MM.1S (cell line): ENCODE measurements at places on chromosomes 7 and 10.

- H3K27ac ChIP-seq, result no peak overlapping the region
- H3K36me3 ChIP-seq, result no peaks in the 10 kb centered on the region
- peak; percentile 18 for DNase-seq
- no peaks in the 10 kb centered on the region for H3K27me3 ChIP-seq
- peak overlapping the region; percentile 95 for H3K4me3 ChIP-seq
- peaks cover 31% of the 10 kb centered on the region for H3K4me1 ChIP-seq
These were observed 589 bp downstream of the LDB1 start for GRCh38 chr10:102119417-102120141.

- H3K4me3 ChIP-seq, result no peak overlapping the region
These were observed 975.2 kb downstream of the SORCS1 start for GRCh38 chr10:106189292-106189691.

GRCh38 chr7:125184801-125185200 lies 255.2 kb upstream of the POT1 start:
- no peak for DNase-seq
- no peak overlapping the region for H3K27ac ChIP-seq
- no peak overlapping the region for H3K4me3 ChIP-seq
- no peaks in the 10 kb centered on the region for H3K27me3 ChIP-seq

GRCh38 chr10:51985336-51985735 lies 285.9 kb upstream of the CSTF2T start:
- H3K4me3 ChIP-seq, result no peak overlapping the region
- H3K36me3 ChIP-seq, result no peaks in the 10 kb centered on the region
- H3K4me1 ChIP-seq, result peaks cover 11% of the 10 kb centered on the region
- H3K27me3 ChIP-seq, result no peaks in the 10 kb centered on the region

DNA sequence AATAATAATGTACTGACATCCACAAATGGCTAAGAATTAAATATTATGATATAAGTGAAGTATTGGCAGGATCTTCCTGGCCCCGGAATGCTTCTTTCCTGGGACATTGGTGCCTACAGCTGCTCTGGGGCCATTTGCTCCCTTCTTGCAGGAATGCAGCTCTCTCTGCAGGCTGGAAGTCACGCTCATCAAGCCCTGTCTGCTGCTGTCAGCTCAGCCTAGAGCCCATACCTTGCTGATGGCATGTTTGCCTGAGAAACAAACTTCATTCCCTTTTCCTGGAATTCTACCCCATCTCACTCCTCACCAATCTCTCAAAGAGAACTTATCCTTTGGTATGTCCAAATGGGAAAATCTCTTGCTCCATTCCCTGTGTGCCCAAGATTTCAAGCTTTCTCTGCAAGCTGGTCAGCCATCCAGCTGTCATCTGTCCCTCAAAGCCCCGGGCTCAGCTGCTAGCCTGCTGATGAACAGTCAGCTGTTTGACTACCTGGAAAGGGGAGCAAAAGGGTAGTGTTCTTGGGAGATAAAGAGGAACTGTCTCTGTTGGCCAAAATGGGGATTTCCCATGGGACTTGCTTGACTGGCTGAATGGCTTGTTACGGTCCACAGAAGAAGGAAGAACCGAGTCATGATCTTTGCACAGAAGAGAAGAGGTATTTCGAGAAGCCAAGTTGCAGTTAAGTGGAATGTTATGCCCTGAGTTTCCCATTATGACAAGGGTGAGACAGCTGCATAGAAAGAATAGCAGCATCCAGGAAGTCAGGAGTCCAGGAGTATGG lies 12.0 kb upstream of the RASSF4 start:
- 0 out of 2 replicates have a peak, but pooled peaks cover 5% of the 10 kb centered on the region for H3K4me1 ChIP-seq
- no peaks in the 10 kb centered on the region for H3K36me3 ChIP-seq
- no peak for DNase-seq
- no peaks in the 10 kb centered on the region for H3K27me3 ChIP-seq

DNA sequence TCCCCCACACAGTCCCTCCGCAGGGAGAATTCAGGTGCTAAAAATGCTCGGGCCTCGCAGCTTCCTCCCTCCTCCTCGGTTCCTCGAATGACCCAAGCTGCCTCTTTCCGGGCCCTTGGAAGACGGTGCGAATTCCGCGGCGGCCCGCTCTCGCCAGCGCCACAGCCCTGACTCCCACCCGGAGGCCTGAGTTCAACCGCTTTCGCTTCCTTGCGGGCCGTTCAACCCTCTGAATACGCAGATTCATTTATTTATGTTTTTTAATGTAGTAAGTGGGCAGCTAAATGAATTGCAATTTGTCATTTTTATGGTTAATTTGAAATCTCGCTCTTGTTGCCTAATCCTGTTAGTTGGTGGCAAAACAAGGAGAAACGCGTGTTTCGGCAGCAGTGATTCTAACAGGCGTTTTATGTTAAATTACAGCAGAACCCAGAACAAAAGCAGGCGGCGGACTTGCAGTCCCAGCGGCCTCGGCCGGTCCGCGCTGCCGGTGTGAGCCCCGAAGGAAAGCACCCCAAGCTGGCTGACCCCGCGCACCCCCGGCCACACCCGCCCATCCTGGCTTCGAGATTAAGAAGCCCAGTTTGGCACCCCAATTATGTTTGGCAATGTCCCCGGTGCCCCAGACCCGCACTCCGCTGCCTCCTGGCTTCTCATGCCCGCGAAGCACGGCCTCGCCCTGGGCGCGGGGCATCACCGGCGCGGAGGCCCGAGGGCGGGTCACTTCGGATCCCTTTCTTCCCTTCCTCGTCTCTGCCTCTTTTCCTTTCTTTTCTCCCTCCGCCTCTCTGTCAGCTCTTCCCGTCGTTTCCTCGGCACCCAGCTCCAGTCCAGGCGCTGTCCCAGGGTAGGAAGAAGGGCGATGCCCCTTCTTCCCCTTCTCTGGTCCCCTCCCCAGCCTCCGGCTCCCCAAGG lies 75.9 kb downstream of the INSIG1 start:
- H3K27me3 ChIP-seq, result peaks cover 94% of the 10 kb centered on the region
- DNase-seq, result no peak
- no peaks in the 10 kb centered on the region for H3K4me1 ChIP-seq
- peak overlapping the region; percentile 9; the same call in 1 of the 2 replicates for H3K4me3 ChIP-seq
- H3K36me3 ChIP-seq, result no peaks in the 10 kb centered on the region
- H3K27ac ChIP-seq, result no peak overlapping the region

DNA sequence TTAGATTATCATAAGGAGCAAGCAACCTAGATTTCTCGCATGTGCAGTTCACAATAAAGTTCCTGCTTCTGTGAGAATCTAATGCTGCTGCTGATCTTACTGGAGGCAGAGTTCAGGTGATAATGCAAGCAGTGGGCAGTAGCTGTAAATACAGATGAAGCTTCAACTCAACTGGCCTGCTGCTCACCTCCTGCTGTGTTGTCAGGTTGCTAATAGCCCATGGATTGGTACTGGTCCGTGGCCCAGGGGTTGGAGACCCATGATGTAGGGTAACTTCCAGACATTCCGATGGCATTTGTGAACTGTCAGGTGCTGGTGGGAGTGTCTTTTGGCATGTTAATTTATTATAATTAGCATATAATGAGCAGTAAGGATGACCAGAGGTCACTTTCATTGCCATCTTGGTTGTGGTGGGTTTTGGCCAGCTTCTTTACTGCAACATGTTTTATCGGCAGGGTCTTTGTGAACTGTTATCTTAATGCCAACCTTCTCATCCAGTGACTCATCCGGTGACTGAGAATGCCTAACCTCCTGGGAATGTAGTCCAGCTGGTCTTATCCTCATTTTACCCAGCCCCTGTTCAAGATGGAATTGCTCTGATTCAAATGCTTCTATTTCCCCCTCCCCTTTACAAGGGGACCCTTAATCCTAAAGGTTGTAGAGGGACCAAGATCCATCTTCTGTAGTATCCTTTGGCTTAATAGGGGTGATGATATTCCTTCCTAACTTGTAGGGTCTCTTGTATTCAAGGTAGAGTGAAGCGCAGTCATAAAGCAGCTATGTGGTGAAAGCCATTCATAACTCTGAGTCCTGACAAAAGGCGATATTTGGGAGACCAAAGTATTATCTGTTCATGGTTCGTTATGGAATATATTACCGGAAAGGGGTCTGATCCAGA lies 165.8 kb downstream of the CCSER2 start:
- peaks cover 20% of the 10 kb centered on the region for H3K4me1 ChIP-seq
- H3K27me3 ChIP-seq, result no peaks in the 10 kb centered on the region
- no peaks in the 10 kb centered on the region for H3K36me3 ChIP-seq
- no peak overlapping the region for H3K27ac ChIP-seq
- DNase-seq, result no peak

GRCh38 chr7:87853237-87853864 lies 22.8 kb downstream of the SLC25A40 start:
- no peak overlapping the region for H3K27ac ChIP-seq
- H3K4me3 ChIP-seq, result no peak overlapping the region
- no peaks in the 10 kb centered on the region for H3K27me3 ChIP-seq
- no peaks in the 10 kb centered on the region; the same call in 1 of the 2 replicates for H3K36me3 ChIP-seq

DNA sequence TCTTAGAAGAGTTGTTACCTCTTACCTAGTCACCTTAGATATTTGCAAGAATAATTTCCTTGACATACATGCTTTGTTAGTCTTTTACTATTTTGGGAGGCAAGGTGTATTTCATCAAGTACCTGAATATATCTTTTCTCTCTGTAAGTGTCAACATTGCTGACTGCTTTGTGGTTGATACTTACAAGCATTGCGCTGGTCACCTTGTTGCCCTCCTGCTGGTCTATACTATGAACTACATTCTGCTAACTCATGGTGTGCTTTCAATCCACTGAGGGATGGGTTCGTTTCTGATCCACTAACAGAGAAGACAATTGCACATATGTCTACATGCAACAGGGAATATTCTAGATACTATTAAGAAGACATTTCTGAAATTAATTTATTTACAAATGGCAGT lies 837.8 kb upstream of the COBL start:
- DNase-seq, result no peak
- no peaks in the 10 kb centered on the region for H3K27me3 ChIP-seq
- no peak overlapping the region for H3K27ac ChIP-seq
- no peaks in the 10 kb centered on the region for H3K36me3 ChIP-seq
- H3K4me3 ChIP-seq, result no peak overlapping the region

DNA sequence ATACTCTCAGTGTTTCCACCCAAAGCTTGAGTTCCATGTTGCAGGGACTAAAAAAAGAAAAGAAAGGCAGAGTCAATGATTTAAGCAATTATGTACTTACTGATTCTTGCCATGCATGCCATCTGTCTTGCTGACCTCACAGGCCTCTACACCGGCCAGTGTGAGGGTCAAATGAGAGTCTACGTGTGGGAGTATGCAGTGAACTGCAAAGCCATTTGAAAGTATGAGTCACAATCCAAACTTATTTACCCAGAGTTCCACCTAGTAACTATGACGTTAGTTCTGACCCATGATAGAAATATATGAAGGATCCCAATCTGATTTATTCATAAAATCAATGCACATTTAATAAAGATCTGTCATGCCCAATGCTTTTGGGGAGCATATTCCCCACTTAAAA lies 26.5 kb downstream of the PDE1C start:
- no peak for DNase-seq
- no peaks in the 10 kb centered on the region for H3K4me1 ChIP-seq
- H3K27me3 ChIP-seq, result no peaks in the 10 kb centered on the region
- no peak overlapping the region for H3K4me3 ChIP-seq

- no peak overlapping the region for H3K27ac ChIP-seq
- H3K27me3 ChIP-seq, result peaks cover 85% of the 10 kb centered on the region
- H3K4me1 ChIP-seq, result no peaks in the 10 kb centered on the region
- no peak for DNase-seq
These were observed 227.8 kb downstream of the DNAJB6 start for GRCh38 chr7:157564517-157565177.

DNA sequence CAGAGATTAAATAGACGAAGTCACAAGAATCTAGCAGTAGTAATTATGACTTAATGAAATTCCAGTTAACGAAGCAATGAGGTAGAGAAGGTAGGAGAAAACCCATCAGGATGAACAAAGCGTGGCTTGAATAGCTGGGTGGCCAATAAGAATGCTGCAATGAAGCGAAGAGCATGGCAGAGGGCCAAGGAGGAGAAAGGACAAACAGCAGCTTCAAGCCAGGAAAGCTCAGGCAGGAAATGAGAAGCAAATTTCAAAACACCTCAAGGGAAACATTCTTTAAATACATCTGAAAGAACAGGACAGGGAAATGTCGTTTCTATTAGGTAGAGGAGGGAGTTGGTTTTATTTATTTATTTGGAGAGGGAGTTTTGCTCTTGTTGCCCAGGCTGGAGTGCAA lies 122.5 kb downstream of the KIAA1217 start:
- H3K4me3 ChIP-seq, result no peak overlapping the region
- no peak for DNase-seq
- no peaks in the 10 kb centered on the region for H3K27me3 ChIP-seq

GRCh38 chr7:143882020-143882603 lies 19.9 kb downstream of the TCAF1 start:
- H3K27ac ChIP-seq, result no peak overlapping the region
- DNase-seq, result no peak
- H3K4me3 ChIP-seq, result no peak overlapping the region
- no peaks in the 10 kb centered on the region for H3K4me1 ChIP-seq
- H3K36me3 ChIP-seq, result no peaks in the 10 kb centered on the region
- H3K27me3 ChIP-seq, result no peaks in the 10 kb centered on the region

DNA sequence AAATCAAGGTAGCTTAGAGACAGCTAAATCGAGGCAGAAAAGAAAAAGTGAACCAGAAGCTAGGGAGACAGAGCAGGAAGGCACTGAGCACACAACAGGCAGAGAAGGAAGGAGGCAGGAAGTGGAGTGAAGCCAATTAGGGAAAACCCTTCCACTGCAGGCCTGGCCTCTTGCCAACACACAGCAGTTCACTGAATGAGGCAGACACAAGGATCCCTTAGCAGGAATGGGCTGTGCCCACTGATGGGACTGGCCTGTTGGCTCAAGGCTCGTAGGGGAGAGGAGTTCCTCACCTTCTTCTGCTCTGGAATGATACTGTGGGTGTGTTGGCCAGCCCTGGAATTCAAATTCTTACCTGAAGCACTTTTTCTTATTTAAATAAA lies 220.3 kb upstream of the STK17A start:
- no peaks in the 10 kb centered on the region for H3K27me3 ChIP-seq
- H3K4me3 ChIP-seq, result no peak overlapping the region
- no peak overlapping the region for H3K27ac ChIP-seq
- H3K36me3 ChIP-seq, result no peaks in the 10 kb centered on the region
- H3K4me1 ChIP-seq, result no peaks in the 10 kb centered on the region

GRCh38 chr10:126754966-126755365 lies 84.5 kb upstream of the C10orf90 start:
- no peaks in the 10 kb centered on the region for H3K36me3 ChIP-seq
- no peak overlapping the region for H3K27ac ChIP-seq
- no peaks in the 10 kb centered on the region for H3K27me3 ChIP-seq
- no peaks in the 10 kb centered on the region for H3K4me1 ChIP-seq

GRCh38 chr7:106679153-106679931 lies 18.4 kb upstream of the CCDC71L start:
- DNase-seq, result no peak
- H3K4me3 ChIP-seq, result no peak overlapping the region
- H3K36me3 ChIP-seq, result no peaks in the 10 kb centered on the region
- H3K27me3 ChIP-seq, result no peaks in the 10 kb centered on the region

DNA sequence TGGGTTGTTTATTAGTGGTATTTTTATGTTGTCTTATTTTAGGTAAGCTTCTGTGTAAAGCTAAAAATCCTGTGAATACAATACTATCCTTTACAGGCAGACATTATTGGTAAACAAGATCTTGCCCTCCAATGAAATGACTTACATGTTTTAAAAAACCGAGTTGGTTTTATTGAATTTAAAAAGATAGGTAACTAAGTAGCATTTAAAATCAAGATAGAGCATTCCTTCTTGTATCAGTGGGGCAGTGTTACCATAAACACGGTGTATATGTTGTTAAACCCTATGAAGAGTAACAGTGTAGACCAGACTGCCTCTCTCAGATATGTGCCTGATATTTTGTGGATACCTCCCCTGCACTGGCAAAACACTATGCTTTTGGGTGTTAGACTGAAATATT lies 81.0 kb downstream of the SNX10 start:
- no peak overlapping the region for H3K27ac ChIP-seq
- no peak overlapping the region for H3K4me3 ChIP-seq
- no peaks in the 10 kb centered on the region for H3K4me1 ChIP-seq
- peaks cover 60% of the 10 kb centered on the region for H3K27me3 ChIP-seq

- H3K27me3 ChIP-seq, result no peaks in the 10 kb centered on the region
- H3K4me3 ChIP-seq, result no peak overlapping the region
- DNase-seq, result no peak
- no peaks in the 10 kb centered on the region for H3K36me3 ChIP-seq
These were observed 96.4 kb downstream of the CREM start for GRCh38 chr10:35223016-35223415.
